ENCODE measurements at places on chromosomes 2 and 18. TPM values are rescaled to one million over a fixed set of nuclear protein-coding genes. Genes with fewer than 3 reads are reported as not detected.

DNA sequence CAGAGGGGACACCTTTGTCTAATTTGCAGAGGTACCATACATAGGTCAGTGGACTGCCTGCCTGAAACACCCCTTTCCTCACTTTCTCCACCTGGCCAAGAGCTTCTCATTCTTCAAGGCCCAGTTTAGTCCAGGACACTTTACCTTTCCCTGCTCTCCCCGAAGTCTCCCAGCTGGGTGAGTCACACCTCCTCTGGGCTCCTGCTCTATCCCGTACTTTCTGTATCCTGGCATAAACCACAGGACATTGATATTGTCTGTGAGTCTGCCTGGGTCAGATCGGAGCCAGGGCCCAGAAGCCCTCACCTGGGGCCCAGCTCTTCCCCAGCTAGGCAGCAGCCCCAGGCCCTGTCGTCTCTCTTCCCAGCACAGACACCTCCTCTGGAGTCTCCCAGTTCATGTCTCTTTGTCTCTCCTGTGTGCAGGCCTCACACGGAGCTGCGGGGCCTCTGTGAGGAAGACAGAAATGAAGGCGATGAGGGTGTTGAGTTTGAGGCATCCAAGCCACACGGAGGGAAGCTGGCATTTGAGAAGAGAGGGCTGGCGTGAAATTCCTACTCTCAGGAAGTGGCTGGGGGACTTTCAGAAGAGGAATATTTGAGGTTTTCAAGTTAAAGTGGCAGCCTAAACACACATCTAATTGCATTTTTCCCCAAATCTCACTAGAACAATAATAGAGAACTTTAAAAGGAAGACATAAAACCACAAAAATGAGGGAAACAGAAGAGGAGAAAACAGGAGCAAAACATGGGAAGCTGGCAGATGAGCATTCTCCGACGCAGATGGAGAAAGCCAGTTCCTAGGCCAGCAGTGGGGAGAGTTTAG is 79.6 kb upstream of the LAPTM4A start:
- DNase-seq, result no peak

DNA sequence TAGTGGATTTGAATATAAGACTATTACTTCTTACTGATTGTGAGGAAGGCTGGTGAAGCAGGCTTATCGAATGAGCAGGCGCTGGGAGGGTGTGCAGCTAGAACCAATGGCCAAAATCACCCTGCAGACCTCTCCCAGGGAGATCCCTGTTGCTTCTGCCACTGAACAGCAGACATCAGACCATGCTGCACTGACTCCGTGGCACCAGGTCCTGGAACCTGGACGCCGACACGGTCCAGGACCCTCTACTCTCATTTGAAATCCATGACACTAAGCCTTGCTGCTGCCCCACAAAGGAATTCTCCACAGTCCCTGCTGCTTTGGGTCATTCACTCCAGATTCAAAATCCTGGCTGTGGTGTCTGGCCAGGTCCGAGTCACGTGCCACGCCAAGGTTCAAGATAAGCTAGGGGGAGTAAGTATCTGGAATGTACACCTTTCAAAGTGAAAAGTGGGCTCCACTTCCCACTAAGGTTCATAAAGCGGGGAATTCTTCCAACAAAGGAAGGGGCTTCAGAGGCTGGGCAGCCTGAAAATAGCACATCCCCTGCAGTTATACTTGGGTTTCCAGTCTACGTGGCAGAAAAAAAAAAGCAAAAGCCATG is 9.0 kb upstream of the YWHAQ start:
- no peak for DNase-seq

GRCh38 chr2:13193075-13193474 is 476.3 kb downstream of the TRIB2 start:
- DNase-seq, result no peak

DNA sequence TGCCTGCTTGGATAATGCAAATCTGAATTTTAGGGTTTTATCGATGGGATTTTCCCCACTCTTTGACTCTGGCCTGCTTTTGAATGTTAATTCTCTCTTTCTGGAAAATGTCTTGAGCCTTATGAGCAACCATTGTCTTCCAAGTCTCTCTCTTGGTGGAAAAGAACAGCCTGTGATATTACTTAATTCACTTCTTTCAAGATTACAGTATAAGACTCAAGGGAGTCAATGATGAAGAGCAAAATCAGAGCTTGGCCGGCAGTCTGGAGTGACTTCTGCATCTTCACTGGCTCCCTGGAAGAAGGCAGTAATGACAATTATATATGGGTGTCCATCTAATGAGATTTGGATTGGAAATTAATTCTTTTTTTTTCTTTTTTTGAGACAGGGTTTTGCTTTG is 122.9 kb upstream of the ZEB2 start:
- no peak for DNase-seq

GRCh38 chr18:78904179-78904531 is 75.5 kb upstream of the SALL3 start:
- DNase-seq, result no peak

TSN gene
- total RNA-seq, result 66.8 TPM

ASPRV1 gene
- 0.73 TPM for total RNA-seq
